ENCODE measurements at places on chromosomes 2 and 18.

- DNase-seq: no peak
Measured at GRCh38 chr2:182933629-182934028, 67.2 kb upstream of the FRZB start.

DNA sequence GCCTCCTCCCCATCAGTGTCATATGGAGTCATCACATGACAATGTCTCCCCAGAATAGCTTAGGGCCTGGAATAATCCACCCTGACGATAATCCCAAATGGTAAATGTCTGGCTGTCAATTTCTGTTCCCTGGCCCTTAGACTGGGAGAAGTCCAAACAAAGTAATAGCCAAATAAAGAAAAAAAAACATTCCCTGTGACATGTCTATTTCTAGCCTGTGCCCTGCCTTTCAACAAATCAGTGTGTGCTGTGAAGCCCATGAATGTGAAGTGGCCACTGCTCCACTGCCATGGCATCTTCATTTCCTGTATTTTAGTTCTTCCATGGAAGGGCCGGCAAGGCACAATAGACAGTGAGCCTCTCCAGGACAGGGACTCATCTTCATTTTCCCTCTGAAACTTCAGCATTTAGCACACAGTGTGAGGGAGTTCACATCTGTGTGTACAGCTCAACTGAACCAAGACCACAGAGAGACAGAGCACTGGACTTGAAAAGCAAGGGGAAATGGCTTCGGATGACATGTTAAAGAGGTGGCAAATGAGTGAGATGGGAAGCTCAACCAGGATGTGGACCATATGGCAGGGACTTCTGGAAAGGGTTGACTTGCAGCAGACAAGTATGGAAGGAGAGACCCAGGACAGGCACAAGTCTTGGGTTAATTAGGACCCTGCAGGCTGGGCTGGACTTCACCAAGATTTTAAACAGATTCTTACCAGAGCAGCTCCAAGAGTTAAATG is 140.0 kb downstream of the ANTXR1 start:
- no peak for DNase-seq

- no peak for DNase-seq
Measured at GRCh38 chr18:77086656-77087392, 45.8 kb downstream of the MBP start.

DNA sequence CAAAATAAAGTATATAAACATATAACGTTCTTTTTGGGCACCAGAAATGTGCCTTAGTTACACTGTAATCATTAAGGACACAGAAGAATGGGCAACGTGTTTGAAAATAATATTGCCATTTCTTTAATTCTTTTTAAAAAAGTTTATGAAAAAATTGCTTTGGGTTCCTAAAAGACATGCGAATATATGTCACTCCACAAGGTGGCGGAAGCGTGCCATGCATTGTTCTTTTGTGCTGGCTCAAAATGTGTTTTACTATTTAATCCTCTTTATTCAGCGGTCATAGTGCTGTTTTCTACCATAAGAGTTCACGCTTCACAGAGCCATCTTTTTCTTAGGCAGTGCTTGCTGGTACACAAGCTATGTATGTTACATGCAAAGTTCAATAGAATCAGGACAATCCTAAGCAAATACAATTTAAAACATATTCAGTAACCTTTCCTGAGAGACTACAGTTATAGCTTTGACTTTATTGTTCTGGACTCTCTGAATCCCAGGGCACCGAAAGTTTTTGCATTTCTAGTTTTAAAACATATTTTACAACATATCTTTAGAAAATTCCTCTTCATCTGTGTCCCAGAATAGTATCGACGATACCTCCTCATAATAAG is 147.8 kb upstream of the ERBB4 start:
- peak; percentile 57 for DNase-seq

GRCh38 chr2:222448748-222449181 is 24.4 kb downstream of the SGPP2 start:
- DNase-seq: no peak

DNA sequence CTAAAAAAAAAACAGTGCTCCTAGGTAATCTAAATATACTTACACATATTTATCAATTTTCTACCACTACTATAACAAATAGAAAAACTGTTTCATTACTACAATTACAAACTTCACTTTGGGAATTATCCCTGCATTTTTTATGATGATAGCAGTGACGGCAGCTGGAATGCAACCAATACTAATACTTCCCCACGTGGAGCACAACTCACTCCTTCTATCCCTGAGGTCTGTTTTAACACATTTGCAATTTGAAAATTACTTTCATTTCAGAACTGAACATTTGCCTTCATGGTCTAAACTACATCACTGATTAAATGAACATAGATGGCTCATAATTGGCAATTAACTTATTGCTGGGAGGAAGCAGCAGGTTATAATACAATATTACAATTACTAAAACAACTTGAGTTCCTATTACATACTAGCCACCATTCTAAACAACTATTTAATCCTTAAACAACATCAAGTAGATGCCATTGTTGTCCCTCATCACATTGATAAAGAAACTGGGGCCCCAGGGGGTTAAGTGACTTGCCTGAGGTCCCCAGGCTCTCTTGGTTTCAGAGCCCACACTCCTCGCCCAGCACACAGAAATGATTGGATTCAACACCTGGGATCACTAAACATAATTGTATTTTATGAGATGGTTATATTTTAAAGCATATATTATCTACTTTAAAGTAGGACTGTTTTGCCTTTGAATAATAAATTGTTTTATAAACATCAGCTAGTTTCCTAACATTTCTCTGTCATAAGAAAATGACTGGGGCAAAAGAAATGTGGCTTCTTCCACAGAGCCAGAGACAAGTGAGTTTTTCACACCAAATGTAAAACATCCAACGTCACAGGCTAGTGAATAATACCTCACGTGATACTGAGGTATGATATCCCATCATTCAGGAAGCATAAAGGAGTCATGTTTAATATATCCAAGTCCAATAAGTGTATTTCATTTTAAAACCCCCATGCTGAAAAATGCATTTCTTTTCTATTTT is 6.2 kb downstream of the COLEC12 start:
- no peak for DNase-seq

DNA sequence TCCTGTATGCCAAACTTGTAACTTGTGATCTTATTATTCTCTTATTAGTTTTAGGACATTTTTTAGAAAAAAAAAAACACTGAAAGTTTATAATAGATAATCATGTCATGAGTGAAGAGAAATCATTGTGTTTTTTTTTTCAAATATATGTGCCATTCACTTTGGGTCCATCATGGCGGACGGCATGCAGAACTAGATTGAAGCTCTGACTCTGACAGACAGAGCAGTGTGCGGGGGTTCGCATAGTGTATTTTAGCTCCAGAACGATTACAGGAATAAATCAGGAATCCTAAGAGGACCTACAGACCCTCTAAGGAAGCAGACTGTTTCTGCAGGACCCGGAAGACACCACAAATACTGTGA is 484.4 kb upstream of the REG3G start:
- DNase-seq: no peak

DNA sequence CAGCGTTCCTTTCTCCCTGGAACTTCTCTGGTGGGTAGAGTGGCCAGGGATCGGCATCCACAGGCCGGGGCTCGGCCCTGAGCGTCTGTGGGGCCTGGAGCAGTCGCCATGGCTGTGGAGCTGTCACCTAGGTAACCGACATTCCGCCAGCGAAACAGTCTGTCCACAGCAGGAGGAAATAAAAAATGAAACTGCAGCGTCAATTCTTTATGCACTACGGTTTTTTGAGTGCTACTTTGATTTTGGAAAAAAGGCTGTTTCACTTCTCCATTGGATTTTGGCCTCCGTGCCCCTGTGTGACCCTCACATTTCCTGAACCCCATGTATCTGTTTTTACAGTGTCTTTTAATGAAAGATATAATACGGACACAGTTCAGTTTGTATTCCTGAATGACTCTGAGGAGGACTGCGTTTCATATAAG is 163.4 kb downstream of the LDLRAD4 start:
- no peak for DNase-seq

- DNase-seq: peak; percentile 47
Measured at GRCh38 chr18:63074981-63075404, 244.6 kb downstream of the BCL2 start.

DNA sequence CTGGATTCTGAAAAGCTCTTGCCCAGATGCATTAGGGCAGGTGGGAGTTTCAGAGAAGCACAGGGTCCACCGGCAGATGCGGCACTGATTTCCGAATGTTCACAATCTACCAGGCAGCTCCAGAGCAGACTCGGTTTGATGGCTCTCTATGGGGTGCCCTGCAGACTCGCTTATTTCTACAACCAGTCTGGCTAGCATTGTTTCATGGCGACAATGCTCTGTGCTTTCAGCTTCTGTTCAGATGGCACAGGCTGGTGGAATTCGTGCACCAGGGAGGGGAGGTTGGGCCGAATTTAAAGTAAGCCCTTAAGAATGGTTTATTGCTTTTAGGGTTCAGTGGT is 9.9 kb downstream of the MYT1L start:
- DNase-seq: no peak

DNA sequence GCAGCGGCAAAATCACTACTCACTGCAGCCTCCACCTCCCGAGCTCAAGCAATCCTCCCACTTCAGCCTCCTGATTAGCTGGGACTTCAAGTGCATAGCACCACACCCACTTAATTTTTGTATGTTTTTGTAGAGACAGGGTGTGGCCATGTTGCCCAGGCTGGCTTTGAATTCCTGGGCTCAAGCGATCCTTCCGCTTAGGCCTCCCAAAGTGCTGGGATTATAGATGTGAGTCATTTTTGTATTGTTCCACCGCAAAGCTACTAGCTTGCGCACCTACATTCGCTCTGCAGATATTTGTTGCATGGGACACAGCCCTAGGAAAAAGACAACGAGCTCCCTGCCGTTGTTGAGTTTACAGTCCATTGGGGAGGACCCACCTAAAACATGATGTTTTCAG is 173.5 kb upstream of the AGAP1 start:
- DNase-seq: no peak

- no peak for DNase-seq
Measured at GRCh38 chr18:24259869-24260641, 121.2 kb downstream of the CABYR start.

DNA sequence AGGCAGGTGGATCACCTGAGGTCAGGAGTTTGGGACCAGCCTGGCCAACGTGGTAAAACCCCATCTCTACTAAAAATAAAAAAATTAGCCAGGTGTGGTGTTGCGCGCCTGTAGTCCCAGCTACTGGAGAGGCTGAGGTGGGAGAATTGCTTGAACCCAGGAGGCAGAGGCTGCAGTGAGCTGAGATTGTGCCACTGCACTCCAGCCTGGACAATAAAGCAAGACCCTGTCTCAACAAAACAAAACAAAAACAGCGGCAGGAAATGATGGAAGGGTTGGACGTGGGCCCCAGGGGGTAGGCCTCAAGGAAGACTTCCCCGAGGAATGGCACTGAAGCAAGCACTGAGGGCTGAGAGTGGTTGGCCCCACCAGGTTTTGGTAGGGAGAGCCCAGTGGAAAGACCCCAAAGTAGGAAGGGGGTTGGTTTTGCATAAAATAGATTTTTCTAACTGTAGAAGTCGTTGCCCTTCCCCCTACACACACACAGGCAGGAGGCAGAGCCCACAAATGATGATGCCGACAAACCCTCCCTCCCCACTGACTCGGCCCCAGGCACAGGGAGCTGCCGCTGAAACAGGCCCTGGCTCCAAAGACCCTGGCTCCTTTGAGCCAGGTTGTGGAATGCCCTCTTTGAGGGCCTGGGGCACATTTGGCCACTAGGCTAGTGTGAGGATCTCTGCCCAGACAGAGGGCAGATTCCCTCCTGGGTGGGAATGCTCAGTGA is 104.8 kb downstream of the CABLES1 start:
- no peak for DNase-seq

- DNase-seq: no peak
Measured at GRCh38 chr18:55387139-55387984, 200.6 kb downstream of the TCF4 start.

- no peak for DNase-seq
Measured at GRCh38 chr2:68569604-68570003, 73.8 kb upstream of the PROKR1 start.

GRCh38 chr2:178044836-178045235 is 27.7 kb downstream of the PDE11A start:
- no peak for DNase-seq

DNA sequence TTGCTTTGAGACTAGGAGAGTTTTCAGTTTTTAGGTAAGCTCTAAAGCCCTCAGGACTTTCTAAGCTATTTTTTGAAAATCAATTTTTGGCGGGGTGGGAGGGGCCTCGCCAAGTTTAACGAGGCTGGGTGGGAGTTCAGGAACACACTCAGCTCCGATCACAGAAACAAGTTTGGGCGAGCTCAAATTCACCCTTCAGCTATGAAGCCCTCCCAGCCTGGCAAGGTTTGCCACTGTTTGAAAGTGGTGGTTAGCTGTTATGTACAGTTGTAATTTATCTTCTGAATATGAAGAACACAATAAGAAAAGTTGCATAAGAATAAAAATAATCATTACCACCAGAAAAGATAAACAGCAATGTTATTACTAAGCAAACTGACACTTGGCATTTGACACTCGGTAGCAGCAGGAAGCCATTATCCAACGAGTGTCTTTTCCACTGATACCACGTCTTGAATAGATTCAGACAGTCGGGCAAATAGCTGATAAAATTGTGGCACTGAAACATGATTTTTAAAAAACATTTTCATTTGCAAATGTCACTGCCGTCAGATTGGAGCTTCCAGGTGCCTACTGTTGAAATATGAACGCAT is 59.8 kb downstream of the KCTD1 start:
- no peak for DNase-seq

GRCh38 chr2:64698177-64698643 is 44.5 kb upstream of the SERTAD2 start:
- peak; percentile 17 for DNase-seq

DNA sequence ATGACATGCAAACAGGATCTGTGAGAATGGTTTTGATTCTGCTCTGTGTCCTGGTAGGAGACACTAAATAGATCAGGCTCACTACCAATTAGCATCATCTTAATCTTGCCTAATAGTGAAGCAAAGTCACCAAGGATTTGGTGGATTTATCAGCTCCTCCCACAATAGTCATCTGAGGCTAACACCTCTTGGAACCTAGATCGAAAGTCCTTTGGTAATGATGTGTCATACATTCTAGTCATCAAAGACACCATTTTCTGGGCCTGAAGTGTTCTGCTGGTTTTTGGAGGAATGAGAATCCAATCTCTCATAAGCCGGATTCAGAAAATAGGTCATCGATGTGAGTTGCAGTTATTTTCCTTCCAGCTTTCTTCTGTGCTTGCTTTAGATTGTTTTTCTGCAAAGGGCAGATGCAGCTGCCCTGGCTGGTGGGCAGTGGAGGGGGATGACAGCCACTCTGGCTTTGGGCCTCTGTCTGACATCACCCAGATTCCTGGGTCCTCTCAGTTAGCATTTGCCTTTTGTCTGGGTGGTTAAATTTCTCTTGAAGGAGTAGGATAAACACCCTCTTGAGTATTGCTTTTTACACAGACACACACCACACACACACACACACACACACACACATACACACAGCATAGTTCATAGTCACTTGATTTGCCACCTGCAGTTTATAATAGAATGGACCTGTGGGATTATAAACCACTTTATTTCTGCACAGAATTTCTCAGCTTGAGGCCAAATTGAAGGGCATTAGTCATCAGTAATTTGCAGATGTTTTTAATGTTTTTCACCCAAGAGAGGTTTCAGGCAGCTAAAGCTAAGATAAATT is at the start of gene MYO3B:
TSS of gene MYO3B (plus strand) at position 198 of the 832 bp plus-strand sequence. CDS start at position 339, 141 bp downstream.
- no peak for DNase-seq

- no peak for DNase-seq
Measured at GRCh38 chr2:151770995-151771394, 36.7 kb upstream of the NEB start.
